A549 treated with CpdA at 1 μM for 4 hours (cell line): ENCODE measurements at places on chromosomes 3 and 15. TPM values are rescaled to one million over a fixed set of nuclear protein-coding genes. Genes with fewer than 3 reads are reported as not detected.

Gene ITGA11
- total RNA-seq, result 2.7 to 8.7 TPM (median 5.3 TPM) in 5 replicates

Gene GOLGA8M
- total RNA-seq, result not detected in 5 replicates

Gene SLC24A5
- not detected in 5 replicates for total RNA-seq

Gene P4HTM
- 11.7 to 19.5 TPM (median 18.6 TPM) in 5 replicates for total RNA-seq

Gene TEX55
- total RNA-seq, result 0.03 TPM in 1 of 5 replicates, not detected in the others

Gene THSD4
- total RNA-seq, result 18.1 to 24.2 TPM (median 20.9 TPM) in 5 replicates

Gene SLC2A2
- not detected in 5 replicates for total RNA-seq

Gene OCA2
- total RNA-seq, result 0.09 to 0.19 TPM (median 0.11 TPM) in 4 of 5 replicates, not detected in the other

Gene CCR2
- not detected in 5 replicates for total RNA-seq

Gene GOLGA8H
- 1.3 to 3.9 TPM (median 2.5 TPM) in 5 replicates for total RNA-seq

Gene DUOXA1
- total RNA-seq, result 0.09 to 0.26 TPM (median 0.16 TPM) in 4 of 5 replicates, not detected in the other

Gene CHRFAM7A
- 3.8 to 7.0 TPM (median 5.1 TPM) in 5 replicates for total RNA-seq

Gene KLHL40
- total RNA-seq, result not detected in 5 replicates
